B cell (primary cell): ENCODE measurements at places on chromosomes 2 and 18. TPM values are rescaled to one million over a fixed set of nuclear protein-coding genes. Genes with fewer than 3 reads are reported as not detected.

- DNase-seq, result no peak
- H3K27me3 ChIP-seq, result no peaks in the 10 kb centered on the region
- H3K4me1 ChIP-seq, result no peaks in the 10 kb centered on the region
- H3K4me3 ChIP-seq, result no peak overlapping the region
Observed at GRCh38 chr2:150911766-150912280, 349.8 kb downstream of the RBM43 start.

DNA sequence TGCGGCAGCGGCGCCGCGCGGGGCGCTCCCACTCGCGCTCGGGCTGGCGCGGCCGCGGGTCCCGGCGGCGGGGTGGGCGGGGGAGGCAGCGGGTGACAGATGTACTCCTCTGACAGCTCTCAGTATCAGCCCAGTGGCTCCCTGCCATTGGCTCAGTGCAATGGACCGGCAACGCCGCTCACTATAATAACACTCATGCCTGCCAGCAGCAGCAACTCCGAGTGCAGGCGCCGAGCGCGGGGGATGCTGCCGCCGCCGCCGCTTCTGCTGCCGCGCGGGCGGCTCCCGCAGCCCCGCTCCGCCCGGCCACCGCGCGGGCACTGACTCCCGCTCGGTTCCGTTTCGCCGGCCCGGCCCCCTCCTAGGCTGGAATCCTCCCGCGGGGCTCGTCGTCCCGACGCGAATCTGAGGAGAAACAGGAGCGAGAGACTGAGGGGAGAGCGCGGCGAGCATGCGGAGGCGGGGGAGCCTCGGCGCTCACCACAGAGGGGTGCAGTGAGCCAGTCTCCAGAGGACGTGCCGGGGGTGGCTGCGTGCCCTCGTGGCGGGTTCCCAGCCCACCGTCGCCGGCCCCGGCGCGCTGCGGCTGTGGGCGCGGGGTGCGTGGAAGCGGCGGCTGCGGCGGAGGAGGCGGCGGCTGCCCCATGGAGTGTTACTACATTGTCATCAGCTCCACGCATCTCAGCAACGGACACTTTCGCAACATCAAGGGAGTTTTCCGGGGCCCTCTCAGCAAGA, at the start of gene ZNF804A:
TSS of gene ZNF804A (plus strand) at position 214 of the 738 bp plus-strand sequence. CDS start at position 645, 431 bp downstream.
- H3K4me1 ChIP-seq, result peaks cover 16% of the 10 kb centered on the region
- H3K27me3 ChIP-seq, result no peaks in the 10 kb centered on the region
- peak within 1 kb of the TSS; percentile 73 for H3K27ac ChIP-seq
- H3K4me3 ChIP-seq, result peak within 1 kb of the TSS; percentile 66
- peak; percentile 79 for DNase-seq
- no peaks in the 10 kb centered on the region for H3K36me3 ChIP-seq

GRCh38 chr2:113077921-113078320, 10.2 kb downstream of the IL1F10 start:
- no peak overlapping the region for H3K27ac ChIP-seq
- no peaks in the 10 kb centered on the region for H3K36me3 ChIP-seq
- H3K4me1 ChIP-seq, result no peaks in the 10 kb centered on the region
- no peak overlapping the region for H3K4me3 ChIP-seq
- H3K27me3 ChIP-seq, result no peaks in the 10 kb centered on the region

DNA sequence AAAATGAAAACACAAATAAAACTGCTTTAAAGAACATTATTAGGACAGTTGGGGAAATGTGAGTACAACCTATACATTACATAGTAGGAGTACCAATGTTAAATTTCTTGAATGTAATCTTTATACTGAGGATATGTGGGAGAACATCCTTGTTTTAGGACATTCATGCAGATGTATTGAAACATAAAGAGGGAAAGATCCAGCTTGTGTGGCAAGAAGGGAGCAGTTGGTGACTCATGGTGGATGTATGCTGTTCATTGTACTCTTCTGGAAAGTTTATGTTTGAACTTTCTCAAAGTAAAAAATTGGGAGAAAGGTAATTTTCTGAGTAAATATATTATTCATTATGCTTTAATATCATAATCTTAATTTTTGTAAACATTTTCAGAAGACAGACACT, 132.1 kb upstream of the DLGAP1 start:
- H3K27me3 ChIP-seq, result no peaks in the 10 kb centered on the region
- H3K4me1 ChIP-seq, result no peaks in the 10 kb centered on the region
- no peaks in the 10 kb centered on the region for H3K36me3 ChIP-seq
- no peak overlapping the region for H3K4me3 ChIP-seq
- no peak overlapping the region for H3K27ac ChIP-seq

GRCh38 chr18:31652357-31652756, 32.0 kb downstream of the B4GALT6 start:
- H3K4me3 ChIP-seq, result no peak overlapping the region
- H3K36me3 ChIP-seq, result no peaks in the 10 kb centered on the region

DNA sequence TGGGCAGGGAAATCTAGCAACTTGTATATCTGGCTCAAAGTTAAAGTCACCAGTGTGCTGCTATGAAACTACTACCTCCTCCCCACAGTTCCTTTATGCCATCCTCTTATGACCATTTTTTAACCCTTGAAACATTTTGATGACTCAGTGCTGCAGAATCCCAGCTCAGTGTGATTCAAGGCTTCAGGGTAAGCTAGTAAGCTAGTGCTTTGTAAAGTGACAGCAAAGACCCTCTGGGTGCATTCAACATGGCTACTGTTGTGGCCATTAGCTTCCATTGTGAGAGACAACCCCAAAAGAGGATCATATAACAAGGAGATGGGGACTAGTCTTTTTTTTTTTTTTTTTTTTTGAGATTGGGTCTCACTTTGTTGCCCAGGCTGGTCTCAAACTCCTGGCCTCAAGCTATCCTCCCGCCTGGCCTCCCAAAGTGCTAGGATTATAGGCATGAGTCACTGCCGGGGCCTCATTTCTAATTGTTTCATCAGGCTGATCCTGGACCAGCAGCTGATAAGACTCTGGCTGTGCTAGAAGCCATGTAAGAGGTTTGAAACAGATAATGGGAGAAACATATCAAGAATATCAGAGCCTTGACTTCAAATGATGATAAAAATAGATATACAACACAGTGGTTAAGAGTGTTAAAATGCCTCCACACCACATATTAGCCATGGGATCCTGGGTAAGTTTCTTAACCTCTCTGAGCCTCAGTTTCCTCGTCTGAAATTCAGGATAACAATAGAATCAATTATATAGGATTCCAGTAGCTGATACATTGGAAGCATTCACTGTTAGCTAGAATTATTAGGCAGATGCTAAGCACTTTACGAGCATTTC, 65.7 kb upstream of the RTN4 start:
- peaks cover 22% of the 10 kb centered on the region for H3K4me1 ChIP-seq
- H3K36me3 ChIP-seq, result no peaks in the 10 kb centered on the region
- DNase-seq, result no peak
- no peak overlapping the region for H3K27ac ChIP-seq
- peaks cover 9% of the 10 kb centered on the region for H3K27me3 ChIP-seq
- H3K4me3 ChIP-seq, result no peak overlapping the region

The LRP2 gene
- total RNA-seq, result not detected in 2 replicates

GRCh38 chr18:6729247-6730091, at the start of gene ARHGAP28:
Gene ARHGAP28 (plus strand): TSS chr18:6729716. CDS start chr18:6729822, 106 bp downstream.
- H3K36me3 ChIP-seq, result no peaks in the 10 kb centered on the region
- no peak for DNase-seq
- no peaks in the 10 kb centered on the region for H3K4me1 ChIP-seq
- H3K4me3 ChIP-seq, result no peak within 1 kb of the TSS

The PMAIP1 gene
- 67.2 and 69.6 TPM in 2 replicates for total RNA-seq

DNA sequence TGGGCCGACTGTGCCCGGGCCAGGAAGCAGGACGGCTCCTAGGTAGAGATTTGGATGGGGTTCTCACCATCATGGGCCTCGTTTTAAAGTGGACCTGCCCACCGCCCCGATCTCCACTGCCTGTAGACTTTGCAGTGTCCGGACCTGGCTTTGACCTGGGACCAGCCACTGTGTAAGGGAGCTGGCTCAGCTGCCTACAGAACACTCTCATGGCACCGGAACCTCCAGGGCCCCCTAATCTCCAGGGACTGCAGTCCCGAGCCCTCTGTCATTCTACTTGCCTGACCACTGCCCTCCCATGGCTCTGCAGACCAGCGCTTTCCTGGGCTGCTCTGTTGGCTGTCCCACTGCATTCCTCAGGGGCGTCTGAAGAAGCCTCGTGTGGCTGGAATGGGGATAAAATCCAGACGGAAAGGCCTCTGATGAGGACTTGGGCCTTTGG, 120.8 kb downstream of the GLI2 start:
- H3K4me1 ChIP-seq, result no peaks in the 10 kb centered on the region
- no peak overlapping the region for H3K27ac ChIP-seq
- no peaks in the 10 kb centered on the region for H3K36me3 ChIP-seq

The ORMDL1 gene
- 166 and 170 TPM in 2 replicates for total RNA-seq

The ALKAL2 gene
- total RNA-seq, result 5.3 and 5.7 TPM in 2 replicates

The TGFA gene
- not detected in 2 replicates for total RNA-seq

The SGPP2 gene
- total RNA-seq, result 6.0 and 7.7 TPM in 2 replicates

DNA sequence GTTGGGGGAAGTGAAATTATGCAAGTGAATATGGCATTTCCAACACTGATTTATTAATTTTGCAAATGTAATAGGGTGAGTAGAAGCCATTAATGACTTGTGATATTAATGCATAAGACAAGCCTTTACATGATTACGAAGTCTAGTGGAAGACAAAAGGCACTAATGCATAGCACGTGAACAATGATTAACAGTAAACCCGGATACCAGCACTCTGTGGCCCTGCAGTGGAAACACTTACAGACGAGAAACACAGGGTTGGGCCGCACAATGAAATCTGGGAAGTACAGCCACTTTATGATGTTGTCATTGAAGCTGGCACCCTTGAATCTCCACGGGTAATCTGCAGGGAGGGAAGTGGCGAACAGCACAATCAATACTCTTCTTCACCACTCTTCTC, 233.4 kb downstream of the NAPG start:
- H3K4me3 ChIP-seq, result no peak overlapping the region
- no peak overlapping the region for H3K27ac ChIP-seq
- no peaks in the 10 kb centered on the region for H3K27me3 ChIP-seq
- H3K36me3 ChIP-seq, result no peaks in the 10 kb centered on the region
- H3K4me1 ChIP-seq, result no peaks in the 10 kb centered on the region

The CRACDL gene
- total RNA-seq, result 0.07 and 0.25 TPM in 2 replicates
